ENCODE measurements at places on chromosomes 1 and 21.

DNA sequence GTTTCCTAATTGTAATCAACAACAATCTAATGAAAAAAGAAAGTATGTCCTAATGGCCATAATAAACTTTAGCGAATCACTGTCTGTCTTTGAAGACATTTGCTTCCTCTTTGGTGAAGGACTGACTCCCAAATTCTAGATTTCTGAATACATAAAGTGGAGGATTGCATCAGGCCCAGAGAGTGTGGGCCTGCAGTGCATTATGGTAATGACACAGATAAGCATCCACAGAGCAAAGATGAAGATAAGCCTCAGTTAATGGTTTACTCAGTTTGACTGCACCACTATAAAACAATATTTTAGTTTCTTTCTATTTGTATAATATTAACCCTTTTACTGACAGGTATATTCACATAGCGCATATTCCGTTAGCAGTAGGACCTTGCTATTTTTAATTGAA is 365.5 kb downstream of the KCTD3 start:
- DNase-seq = no peak

DNA sequence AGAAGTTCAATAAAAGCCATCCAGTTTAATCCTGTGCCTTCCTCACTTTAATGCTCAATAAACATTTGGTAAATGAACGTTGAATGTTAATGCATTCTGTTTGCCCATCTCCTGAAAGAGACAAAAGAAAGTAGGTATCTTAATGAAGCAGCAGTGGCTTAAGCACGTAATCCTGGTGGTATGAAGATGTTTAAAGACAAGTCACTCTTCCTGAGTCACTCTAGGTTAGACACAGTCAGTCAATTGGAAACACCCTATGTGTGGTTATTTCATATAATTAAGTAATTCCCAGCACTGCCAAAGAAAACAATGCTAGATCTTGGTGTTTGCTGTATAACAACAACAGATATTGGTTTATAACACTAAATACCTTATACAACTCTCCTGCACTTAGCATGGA is 334.0 kb upstream of the FMN2 start:
- DNase-seq = no peak

DNA sequence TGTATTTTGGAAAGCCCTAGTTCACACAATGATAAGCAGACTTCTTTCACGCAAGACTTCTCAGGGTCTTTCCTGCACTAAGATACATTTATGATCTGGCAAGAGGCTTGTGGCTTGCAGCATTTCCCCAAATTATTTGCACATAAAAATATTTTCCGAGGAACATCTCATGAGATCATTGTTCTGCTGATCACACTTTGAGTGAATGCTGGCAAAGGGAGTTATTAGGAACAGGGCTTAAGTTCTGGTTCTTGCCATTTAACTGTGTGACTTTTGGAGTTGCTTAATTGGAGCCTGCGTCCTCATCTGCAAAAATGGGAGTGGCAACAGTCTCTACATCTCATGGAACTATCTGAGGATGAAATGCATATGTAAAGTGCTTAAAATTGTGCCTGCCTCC is 50.2 kb downstream of the GADD45A start:
- no peak for DNase-seq

- DNase-seq = no peak
Measured at GRCh38 chr1:91201176-91201575, 179.3 kb upstream of the ZNF644 start.

DNA sequence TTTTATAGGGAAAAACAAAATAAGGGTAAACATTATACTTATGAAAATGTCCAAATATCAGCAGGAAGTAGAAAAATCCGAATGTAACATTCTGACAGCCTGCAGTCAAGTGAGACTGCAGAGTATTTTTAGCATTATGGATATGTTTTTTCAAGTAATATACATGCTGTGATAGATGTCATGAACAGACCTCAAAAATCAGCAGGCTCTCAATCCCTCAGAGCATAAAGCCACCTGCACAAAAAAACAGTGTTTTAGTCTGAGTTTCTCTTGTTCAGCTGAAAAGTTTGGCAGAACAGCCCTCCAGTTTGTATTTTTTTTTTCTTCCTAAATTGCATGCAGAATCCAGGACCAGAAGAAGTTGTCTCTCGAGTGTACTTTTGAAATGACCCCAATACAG is 219.1 kb upstream of the FMN2 start:
- no peak for DNase-seq

GRCh38 chr1:160761046-160761445 is 22.0 kb downstream of the SLAMF7 start:
- no peak for DNase-seq

DNA sequence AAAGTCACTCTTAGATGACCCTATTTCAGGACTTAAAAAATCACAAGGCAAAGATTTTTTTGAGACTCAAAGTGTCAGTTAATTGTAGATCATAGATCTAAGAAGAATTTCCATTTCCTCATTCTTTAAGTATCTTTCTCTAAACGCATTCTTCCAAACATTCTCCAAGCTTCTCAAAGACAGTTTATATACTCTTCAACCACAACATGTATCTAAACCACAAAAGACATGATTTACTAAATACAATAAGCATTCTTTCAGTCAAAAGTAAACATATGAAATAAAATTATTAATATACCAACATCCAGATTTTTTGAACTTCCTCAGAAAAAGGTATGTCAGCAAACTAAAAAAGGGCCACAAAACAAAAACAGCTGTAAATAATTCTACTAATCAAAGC is 24.4 kb downstream of the RC3H1 start:
- no peak for DNase-seq

DNA sequence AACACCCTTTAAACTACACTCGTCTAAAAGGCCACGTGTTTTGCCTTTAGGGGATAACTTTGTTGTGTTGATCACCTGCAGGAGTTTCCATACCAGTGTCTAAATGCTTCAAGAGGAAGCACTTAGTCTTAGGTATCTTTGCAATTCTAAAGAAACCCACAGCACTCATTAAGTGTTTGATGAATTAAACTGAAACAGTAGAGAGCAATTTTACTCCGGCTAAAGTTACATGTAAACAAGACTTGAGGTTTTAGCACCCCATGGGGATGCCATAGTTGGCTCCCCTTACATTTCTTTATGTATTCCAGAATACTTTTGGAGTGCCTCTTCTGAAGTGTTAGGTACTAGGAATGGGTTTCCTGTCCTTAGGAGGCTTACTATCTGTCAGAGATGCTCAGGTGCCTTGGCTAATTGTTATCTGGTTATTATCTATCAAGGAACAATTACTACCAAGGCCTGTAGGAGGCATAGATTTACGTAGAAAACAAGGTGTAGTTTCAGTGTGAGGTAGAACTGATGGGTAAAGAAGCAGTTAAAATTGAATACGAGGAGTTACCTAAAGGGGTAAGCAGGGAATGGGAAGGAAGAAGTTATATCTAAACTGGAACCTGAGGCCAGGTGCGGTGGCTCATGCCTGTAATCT is 176.8 kb upstream of the SAMSN1 start:
- no peak for DNase-seq

- no peak for DNase-seq
Measured at GRCh38 chr1:49765034-49765433, 258.7 kb downstream of the AGBL4 start.

DNA sequence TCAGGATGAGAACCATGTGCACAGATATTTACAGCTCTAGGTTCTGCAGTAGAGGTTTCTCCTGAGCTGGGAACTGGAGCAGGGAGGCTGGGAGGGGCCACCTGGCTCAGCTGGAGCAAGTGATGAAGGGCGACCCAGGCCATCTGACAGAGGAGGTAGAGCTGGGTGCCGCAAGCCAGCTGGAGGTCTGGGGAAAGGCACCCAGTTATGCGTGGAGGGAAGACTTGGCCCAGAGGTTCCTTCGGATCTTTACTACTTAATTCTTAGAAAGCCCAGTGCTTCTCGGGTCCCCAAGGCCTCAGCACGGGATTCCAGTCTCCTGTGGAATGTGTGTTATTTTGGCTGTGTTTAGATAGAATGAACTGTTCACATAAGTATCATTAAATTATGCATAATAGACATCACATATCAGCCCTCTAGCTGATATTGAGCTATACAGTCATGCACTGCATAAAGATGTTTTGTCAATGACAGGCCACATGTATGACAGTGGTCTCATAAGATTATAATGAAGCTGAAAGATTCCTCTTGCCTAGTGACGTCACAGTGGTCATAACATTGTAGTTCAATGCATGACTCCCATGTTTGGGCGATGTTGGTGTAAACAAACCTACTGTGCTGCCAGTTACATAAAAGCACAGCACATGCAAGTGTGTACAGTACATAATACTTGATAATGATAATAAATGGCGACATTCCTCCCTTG is 245.1 kb downstream of the RHOU start:
- no peak for DNase-seq

GRCh38 chr21:43354026-43354420 is 72.9 kb downstream of the SIK1 start:
- DNase-seq = no peak

DNA sequence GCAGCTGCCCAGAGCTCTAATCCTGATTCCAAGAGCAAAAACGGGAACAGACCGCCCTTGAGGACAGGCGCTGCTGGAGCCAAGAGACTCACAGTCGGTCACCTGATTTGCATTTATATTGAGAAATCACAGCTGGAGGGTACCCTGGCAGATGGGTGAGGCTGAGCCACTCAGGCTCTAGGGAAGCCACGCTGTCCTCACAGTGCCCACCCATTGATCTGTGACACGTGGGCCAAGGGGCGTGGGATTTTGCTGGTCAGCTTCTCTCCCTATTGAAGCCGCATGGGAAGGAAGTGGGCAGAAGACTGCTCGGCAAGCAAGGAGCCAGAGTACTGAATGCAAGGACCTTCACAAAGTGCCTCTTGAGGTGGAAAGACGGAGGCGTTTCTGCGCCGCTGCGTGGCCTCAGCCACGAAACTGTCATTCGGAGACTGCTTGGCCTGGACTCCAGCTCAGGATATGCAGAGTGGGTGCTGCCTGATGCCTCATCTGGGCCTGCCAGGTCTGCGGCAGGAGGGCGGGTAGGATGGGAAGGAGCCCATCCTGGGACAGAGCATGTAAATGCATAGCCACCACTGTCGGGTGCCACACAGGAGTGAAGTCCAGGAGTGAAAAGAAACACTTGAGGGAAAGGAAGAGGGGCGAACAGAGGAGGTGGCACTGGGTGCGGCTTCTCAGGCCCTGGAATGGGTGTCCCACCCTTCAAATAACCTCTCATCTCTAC is 139.8 kb downstream of the PGBD5 start:
- DNase-seq = no peak

DNA sequence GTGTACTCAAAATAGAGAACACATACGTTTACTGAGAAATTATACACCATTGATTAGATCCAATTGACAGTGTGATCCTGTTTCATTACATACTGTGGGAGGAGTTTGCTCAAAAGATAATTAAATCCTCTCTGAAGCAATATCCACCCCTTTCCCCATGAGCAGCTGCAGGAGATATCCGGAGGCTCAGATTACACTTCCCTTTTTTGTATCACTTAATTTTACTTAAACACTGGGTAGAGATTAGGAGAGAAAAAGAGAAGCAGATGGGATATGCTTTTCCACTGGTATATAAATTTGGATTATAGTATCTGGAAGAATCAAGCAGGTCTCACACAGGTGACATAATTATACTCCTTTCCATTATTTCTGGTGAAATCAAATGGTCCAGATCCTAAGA is 333.3 kb upstream of the ZRANB2 start:
- no peak for DNase-seq

DNA sequence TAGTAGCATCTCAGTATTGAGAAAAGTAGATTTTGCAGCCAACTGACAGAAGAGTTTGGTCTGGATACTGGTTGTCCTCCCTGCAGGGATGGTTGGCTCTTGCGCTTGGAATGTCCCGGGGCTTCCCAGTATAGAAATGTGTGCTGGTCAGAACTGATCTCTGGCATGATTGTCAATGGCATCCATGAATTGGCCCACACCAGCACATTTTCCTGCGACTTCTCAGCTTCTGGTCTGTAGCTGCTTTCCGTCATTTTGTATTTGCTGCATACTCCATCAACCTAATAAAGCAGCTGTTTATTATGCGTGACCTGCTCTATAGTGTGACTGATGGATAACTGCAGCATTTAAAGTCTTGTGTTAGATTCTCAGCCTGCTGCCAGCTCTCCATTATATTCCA is 203.7 kb downstream of the S1PR1 start:
- no peak for DNase-seq

DNA sequence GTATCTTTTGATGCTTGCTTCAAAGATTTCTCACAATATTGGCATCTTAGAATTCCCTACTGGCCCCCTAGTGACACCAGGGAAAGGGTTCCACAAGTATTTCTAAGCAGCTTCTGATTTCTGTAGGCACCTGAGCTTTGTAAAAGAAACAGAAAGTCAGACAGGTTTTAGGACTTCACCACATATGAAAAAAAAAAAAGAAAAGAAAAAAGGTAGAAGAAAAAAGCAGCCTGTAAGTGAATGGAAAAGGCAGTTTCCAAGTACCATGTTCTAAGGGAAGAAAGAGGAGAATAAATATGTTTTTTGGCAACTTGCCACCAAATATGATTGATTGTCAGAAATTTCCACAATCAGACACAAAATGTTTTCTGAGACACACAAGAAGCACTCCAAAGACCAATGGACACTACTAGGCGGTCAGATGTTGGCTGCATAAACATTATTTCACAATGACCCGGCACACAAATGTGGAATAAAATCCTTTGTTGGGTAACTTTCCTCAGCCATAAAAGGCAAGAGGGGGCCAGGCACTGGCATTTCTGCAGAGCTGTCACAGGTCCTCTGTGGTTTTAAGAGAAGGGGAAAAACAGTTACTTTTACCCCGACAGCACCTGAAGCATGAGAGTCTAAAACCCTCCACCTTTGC is 12.7 kb upstream of the CPLANE2 start:
- DNase-seq = no peak

GRCh38 chr1:9621032-9621431 is 30.5 kb upstream of the PIK3CD start:
- DNase-seq = no peak

- DNase-seq = no peak
Measured at GRCh38 chr1:230550428-230550827, 91.9 kb upstream of the COG2 start.

DNA sequence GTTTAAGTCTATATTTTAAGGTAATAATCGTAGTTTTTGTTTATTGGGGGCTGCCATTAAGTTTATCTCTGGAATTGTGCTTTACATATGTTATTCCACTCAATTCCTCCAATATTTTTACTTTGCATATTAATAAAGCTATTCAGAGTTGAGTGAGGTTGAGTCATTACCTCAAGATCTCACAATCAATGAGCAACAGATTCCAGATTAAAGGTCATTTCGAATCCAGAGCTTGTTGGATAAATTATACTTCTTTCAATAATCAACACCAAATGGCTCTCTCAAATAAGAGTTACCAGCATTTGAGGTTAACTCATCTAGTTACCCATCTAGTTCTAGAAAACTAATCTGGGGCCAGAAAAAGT is 16.7 kb downstream of the RGS4 start:
- no peak for DNase-seq

GRCh38 chr1:214076708-214077065 is 88.9 kb downstream of the PROX1 start:
- no peak for DNase-seq

- no peak for DNase-seq
Measured at GRCh38 chr1:3019007-3019515, 2.2 kb upstream of the ACTRT2 start.

DNA sequence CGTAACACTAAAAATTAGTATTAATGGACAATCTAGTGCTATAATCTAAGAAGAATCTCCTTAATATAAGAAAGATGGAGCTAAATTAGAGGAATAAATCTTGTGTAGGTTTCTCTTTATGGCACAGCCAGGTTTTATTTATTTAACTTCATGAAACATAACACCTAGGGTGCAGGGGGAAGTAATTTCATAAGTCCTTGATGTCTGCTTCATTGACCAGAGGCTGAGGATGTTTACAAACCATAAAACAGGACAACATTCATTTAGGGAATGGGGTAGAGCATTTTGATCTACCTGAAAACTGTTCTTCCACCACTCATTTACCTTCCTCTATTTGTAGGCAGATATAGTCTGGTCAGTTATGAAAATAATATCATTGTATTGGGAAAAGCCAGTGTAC is 95.5 kb downstream of the NGF start:
- no peak for DNase-seq

All from HuH-7.5 (cell line).